ENCODE measurements at places on chromosomes 16 and 17. TPM values are rescaled to one million over a fixed set of nuclear protein-coding genes. Genes with fewer than 3 reads are reported as not detected.

Gene FOXO3B
- total RNA-seq: 1.5 TPM

Gene TRIM37
- total RNA-seq: 19.7 TPM

DNA sequence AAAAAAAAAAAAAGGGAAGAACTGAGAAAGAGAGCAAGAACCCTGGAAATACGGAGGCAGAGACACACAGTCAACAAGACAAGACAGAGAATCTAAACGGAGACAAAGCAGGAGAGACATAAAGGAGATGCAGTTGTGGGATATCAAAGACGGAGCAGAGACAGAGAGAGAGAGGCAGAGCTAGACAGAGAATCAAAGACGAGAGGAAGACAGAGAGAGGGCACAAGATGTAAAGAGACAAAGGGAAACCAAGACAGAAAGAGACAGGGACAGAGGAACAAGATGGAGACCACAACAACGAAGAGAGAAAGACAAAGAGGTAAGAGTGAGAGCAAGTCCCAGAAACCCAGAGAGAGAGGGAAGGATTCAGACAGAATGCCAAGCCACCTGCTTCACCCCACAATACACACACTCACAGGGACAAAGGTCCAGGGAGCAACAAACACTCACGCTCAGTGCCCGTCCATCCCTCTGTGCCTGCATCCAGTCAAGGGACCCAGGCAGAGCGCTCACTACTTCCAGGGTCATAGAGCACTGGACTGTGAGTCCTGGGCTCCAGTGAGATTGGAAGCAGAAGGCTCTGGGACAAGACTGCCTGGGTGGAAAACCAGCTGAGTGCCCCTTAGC lies 88.9 kb downstream of the C16orf78 start:
- no peak for DNase-seq

GRCh38 chr17:15900871-15901270 lies 44.1 kb upstream of the ADORA2B start:
- no peak for DNase-seq

DNA sequence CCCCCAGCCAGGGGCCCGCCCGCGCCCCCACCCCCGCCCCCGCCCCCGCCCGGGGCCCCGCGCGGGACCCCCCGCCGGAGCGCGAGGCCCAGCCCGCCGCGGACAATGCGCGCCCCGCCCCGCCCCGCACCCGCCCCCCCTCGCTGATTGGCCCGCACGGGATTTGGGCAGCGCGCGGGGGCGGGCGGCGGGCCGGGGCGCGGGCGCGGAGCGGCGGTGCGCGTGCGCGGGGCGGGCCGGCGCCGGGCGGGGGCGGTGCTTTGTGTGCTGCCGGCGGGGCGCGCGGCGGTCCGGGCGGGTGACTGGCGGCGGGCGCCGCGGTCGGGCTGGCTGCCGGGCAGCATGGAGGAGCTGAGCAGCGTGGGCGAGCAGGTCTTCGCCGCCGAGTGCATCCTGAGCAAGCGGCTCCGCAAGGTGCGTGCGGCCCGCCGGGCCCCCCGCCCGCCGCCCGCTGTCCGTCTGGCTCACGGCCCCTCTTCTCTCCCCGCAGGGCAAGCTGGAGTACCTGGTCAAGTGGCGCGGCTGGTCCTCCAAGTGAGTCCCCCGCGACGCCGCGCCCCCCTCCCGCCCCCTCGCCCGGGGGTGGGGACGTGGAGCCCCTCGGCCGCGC lies at the start of gene CBX2:
TSS of gene CBX2 (plus strand) at position 255 of the 610 bp plus-strand sequence. CDS start at position 343, 88 bp downstream.
- peak; percentile 91 for DNase-seq

DNA sequence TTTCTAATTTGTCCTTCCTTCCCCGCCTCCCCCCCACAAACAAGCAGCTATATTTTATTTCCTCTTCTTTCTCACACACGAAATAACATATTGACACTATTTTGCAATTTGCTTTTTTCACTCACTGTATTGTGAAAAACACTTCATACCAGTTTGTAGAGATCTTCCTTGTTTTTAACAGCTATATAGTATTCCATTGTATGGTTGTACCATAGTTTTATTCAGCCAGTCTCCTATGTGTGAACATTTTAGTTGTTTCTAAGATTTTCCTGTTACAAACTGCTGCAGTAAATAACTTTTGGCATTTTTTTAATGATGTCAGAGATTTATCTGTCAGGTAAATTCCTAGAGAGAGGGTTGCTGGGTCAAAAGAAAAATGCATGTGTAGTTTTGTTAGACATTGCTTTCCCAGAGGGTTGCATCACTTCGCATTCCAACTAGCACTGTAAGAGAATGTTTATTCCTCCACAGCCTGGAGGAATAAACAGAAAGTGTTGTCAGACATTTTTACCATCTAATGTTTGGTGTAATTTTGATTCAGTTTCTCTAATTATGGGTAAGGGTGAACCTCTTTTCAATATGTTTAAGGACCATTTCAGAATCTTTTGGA lies 101.2 kb downstream of the MRTFB start:
- DNase-seq: no peak

GRCh38 chr17:61158376-61158775 lies 241.3 kb upstream of the TBX2 start:
- no peak for DNase-seq

DNA sequence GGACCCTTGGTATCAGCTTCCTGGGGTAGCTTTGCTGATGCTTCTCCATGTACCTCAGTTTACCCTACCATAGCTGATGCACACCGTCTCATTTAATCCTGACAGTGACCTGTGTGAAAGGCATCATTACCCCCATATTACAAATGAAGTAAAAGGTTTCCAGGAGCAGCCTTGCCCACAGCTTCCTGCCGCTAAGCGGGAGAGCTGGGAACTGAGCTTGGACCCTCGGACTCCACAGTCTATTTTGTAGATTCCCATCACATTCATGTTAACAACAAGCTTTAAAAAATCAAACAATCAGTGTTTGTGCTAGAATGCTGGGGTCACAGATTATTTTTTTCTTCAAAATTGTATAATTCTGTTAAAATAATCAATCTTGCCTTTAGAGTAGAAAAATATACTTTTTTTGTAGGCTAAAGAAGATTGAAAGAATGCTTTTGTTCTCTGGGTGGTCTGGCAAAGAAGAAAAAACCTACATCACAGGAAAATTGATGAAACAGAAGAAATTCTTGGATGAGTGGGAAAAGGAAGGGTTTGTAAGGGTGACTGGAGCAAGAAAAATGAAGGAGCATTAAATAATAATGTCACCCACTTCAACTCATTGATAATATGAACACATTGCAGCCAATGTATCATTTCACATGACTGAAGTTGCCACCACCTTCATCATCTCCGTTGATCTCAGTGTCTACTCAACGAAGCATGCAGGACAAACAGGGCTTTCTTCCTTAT lies 9.5 kb upstream of the USP10 start:
- DNase-seq: no peak

Gene GAS2L2
- total RNA-seq: not detected

Gene ARL2BP
- total RNA-seq: 49.6 TPM

DNA sequence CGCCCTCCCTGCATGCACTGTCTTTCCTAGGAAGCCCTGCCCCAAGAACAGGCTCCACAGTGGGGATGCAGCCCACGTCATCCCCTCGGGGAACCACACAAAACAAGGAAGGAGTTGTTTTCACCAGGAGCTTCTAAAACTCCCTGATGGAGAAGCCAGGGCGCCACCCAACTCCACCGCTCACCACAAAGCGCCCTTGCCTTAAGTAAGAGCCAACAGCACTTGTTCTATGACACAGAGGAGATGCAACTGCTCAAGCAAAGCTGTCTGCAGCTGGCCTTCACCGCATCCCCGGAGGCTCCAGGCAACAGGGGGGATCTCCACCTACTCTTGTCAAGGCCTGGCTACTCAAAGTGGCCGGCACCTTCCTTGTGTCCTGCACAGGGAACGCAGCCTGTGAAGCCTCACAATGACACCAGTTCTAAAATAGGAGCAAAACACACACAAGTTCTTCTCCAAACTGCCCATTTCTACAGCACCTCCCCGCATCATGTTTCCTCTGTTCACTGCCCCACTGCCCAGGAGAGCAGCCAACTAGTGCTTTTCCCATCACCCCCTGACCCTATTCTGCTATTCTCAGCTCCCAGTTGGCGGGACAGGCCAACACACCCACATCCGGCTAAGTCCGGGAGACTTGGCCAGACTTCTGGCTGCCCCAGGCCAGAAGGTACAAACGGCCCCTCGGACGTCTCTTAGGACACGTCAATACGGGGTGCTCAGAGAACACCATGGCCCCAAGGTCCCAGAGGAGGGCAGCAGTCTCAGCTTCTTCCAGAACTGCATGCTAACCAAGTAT lies 24.2 kb downstream of the MPG start:
- DNase-seq: no peak

Gene TVP23A
- total RNA-seq: 2.1 TPM

Gene NPIPB9
- 0.29 TPM for total RNA-seq

- DNase-seq: no peak
Measured at GRCh38 chr16:89798126-89798525, 18.3 kb downstream of the FANCA start.

Gene DBF4B
- total RNA-seq: 4.2 TPM

DNA sequence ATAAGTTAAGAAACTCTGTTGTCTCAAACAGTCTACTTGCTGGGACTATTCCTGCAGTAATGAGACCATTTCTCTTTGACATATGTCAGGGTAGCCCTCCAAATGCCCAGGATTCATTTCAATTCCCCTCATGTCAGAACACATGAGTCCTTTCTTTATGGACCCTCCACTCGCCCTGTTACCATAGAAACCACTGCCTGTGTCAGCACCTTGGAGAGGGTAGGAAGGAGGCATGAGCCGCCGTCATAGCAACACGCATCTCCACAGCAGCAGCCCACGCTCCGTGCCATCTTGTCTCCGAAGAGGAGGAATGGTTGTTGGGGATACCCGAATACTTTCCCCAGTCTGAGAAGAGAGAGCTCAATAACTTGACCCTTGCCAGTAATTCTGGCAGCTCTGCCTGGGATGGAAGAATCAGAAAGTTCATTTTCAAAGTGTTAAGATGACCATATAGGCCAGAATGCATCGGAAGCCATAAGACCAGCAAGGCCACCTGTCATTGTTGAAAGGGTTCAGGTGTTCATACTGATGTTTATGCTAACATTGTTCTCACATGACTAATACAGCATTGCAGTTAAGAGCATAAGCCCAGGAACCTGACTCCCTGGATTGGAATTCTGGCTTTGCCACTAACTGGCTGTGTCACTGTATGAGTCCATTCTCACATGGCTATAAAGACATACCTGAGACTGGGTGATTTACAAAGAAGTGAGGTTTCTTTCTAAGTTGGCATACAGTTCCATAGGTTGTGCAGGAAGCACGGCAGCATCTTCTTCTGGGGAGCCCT lies 141.3 kb downstream of the ABCC12 start:
- no peak for DNase-seq

GRCh38 chr17:66724581-66725341 lies 110.2 kb upstream of the CACNG5 start:
- peak; percentile 74 for DNase-seq

Gene KRTAP4-9
- total RNA-seq: not detected

GRCh38 chr17:1709403-1709951 lies 700 bp downstream of the TLCD2 start:
- no peak for DNase-seq

DNA sequence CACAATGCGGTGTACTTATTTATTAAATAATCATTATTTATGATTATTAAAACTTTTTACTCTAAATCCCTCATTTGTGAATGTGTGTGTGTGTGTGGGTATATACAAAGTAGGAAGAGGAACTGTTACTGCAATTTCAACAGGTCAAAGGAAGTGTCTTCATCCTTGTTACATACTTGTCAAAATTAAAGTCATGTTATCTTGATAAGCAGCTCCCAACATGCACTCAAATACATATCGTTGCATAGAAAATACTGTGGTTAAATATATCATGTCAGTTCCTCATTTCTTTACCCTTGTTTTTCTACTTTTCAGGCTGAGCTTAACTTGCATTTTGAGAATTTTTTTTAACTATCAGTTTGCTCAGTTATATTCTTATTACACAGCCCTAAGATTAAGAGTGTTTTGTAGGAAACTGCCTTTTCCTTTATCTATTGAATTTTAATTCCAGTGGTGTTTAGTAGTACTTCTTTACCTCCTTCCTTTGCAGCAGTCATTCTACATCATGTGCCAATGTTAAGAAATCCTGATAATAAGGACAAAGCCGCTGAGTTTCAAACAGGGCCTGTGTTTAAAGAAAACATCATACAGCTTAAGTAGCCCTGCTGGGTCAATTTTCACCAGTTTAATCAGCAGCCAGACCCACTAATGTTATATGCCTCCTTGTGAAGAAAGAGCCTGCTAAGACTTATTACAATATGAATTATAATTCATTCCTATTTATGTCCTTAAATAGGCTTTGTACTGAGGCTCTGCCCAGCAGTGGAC lies 7.2 kb downstream of the EFCAB5 start:
- DNase-seq: no peak

GRCh38 chr17:81403671-81404534 lies 8.6 kb downstream of the BAHCC1 start:
- no peak for DNase-seq

Data from posterior vena cava (tissue), 2 donors.